ENCODE measurements at places on chromosomes 3 and 15.
A peak's percentile ranks its signal among the peaks of the same experiment; 100 is the strongest.

- DNase-seq, result no peak
These were observed 63.0 kb downstream of the MINAR1 start for GRCh38 chr15:79494963-79495755.

- peak; percentile 92 for DNase-seq
These were observed 53.1 kb downstream of the DNASE1L3 start for GRCh38 chr3:58157700-58158099.

DNA sequence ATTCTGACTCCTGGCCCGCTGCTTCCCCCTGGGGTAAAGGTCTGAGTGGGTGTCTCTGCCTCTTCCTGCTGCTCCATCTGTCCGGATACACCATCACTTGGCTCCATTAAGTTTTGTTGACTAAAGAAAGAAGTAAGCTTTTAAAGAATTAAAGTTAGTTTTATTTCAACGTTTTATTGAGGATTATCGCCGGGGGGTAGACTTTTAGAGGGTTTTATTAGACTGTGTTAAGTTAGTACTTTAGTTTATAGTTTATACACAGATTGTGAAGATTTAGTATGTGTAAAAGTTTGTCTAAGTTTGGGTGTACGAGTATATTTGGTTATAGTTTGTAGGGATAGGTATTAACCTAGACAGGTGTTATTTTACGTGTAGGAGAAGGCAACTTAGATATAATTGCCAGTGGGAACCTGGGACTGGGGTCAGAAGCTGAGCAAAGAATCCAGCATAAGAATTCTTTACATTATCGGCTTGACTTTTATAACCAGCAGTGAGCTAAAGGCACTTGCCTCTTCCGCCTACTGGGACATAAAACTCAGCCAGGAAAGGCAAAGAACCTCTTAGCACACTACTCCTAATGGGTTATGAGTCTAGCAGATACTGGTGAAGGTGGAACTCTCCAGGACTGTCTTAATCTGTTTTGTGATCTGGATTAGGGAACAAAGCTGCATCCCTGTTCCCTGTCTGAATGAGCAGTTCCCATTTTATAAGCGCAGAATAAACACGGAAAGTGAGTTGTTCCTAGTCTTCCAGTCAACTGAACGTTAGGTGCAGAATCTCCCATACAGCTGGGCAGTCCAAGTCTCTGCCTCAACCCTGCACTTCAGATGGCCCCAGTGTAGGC is 131.3 kb downstream of the FAM43A start:
- DNase-seq, result no peak

DNA sequence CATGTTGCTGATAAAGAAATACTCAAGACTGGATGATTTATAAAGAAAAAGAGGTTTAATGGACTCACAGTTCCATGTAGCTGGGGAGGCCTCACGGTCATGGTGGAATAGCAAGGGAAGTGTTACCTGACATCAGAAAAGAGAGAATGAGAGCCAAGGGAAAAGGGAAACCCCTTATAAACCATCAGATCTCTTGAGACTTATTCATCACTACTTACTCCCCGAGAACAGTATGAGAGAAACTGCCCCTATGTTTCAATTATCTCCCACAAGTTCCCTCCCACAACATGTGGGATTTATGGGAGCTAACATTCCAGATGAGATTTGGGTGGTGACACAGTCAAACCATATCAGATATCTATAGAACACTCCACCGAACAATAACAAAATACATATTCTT is 904.6 kb downstream of the PDCD6IP start:
- no peak for DNase-seq

DNA sequence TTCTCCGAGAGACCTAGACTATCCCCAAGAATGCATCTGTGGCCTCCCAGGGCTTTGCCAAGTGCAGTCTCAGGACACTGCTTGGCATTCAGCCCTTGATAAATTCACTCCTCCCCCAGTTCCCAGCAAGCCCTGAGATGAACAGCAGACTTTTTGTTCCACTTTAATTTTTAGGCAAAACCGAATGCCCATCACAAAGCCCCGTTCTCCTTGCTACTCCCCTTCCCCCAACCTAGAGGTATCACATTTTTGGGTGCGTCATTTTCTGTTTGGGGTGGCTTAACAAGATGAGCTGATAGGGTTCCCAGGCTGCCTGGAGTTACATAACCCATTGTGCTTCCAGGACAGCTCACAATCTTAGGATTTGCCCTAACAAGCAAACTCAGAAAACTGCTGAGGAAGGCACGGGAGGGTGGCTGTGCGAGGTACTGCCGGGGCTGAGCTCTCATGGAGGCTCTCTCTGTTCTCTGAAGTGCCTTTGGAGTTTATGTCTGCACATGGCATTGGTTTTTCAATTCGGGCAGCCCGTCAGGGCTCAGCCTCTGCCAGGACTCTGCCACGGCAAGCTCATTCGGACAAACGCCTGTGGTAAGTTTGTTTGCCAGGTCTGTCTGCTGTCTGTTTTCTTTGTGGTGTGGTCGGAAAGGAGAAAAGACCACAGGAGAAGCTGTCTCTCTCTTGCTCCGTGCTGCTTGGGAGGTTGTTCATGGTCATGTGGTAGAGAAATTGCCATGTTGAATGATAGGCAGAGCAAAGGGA is at the start of gene TRAK1:
Gene TRAK1 (plus strand): TSS at position 385 of the 759 bp plus-strand sequence. CDS start 113 bp downstream, at position 498.
- DNase-seq, result no peak

DNA sequence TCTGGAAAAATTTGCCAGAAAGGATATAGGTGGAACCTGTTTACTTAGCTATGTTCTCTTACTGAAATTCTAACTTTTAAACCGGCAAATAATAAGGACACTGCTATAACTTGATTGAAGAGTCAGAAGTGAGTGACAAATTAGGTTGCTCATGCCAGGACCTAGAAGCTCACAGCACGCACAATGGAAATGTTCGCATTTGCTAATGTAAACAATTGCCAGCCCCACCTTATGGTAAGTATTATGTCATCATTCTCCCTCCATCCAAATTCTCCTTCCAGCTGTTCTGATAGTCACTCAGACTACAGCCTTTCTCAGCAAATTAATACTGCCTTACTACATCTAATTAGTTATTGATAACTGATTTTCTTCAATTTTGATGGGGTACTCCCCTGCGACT is 4.8 kb upstream of the STXBP5L start:
- no peak for DNase-seq

DNA sequence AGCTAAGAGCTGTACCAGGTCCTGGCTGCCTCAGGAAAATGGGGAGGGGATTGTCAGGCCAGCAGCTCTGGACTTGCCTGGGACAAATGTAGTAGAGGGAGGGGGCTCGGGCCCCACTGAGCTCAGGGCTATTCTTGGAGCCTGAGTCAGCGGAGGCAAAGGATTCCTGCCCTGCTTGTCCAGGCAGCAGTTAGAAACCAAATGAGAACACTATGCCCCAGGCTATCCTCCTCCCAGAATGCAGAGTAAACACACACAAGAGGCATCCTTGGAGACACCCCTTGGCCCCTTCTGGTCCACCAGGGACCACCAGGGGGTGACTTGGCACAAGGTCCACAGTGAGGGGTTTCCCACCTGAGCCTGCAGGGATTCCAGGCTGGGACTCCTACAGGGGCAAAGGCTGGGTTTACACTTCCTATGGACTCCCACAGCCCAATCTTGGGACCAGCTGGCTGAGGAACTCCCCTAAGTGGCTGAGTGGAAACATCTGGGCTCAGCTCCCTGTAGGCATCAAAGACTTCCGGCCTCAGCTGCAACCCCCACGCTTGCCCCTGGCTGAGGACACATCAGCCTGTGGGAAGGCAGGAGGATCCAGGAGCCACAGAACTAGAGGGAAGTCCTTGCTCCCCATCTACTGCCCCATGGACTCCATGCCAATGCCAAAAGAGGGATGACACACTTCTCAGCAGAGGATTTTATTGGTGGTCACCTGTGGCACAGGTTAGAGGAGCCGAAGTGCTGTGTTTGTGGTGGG is 3.4 kb upstream of the COL7A1 start:
- DNase-seq, result no peak

DNA sequence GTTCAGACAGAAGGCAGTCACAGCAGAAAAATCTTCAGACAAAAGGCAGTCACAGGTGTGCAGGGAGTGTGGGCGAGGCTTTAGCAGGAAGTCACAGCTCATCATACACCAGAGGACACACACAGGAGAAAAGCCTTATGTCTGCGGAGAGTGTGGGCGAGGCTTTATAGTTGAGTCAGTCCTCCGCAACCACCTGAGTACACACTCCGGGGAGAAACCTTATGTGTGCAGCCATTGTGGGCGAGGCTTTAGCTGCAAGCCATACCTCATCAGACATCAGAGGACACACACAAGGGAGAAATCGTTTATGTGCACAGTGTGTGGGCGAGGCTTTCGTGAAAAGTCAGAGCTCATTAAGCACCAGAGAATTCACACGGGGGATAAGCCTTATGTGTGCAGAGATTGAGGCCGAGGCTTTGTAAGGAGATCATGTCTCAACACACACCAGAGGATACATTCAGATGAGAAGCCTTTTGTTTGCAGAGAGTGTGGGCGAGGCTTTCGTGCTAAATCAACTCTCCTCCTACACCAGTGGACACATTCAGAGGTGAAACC is 27.6 kb downstream of the ZNF589 start:
- DNase-seq, result no peak

- DNase-seq, result peak; percentile 86
These were observed 795 bp upstream of the MYNN start for GRCh38 chr3:169772305-169772896.

DNA sequence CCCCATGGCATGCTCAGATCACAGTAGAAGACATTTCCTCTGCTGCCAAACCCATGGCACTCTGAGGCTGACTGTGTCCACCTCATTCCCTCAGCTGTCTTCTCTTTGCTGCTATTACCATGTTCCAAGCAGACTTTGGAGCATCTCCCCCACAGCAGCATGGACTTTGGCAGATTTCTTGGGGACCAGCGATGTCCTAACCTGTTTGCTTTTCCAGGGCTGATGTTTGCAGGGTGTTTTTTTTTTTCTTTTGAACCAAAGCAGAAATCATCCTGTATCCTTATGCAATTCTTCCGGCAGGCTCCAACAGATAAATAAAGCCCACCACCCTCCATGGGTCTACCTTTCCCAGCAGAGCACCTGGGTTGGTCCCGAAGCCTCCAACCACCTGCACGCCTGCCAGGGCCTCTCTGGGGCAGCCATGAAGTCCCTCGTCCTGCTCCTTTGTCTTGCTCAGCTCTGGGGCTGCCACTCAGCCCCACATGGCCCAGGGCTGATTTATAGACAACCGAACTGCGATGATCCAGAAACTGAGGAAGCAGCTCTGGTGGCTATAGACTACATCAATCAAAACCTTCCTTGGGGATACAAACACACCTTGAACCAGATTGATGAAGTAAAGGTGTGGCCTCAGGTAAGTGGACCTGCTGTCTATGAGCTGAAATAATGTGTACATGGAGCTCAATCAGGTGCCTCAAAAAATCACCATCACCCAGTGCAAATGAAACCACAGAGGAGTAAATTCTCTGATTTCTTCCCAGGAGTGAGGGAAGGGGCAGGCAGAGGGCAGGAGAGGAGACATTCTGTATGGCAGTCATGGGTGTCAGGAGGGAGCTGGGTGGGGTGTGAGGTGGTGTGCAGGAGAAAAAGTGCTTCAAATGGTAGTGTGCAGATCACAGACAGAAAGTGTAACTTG is at the start of gene AHSG:
Gene AHSG (plus strand): TSS at position 340 of the 916 bp plus-strand sequence. CDS start 82 bp downstream, at position 422.
- DNase-seq, result no peak

- no peak for DNase-seq
These were observed 419.9 kb downstream of the OCA2 start for GRCh38 chr15:27679203-27679602.

DNA sequence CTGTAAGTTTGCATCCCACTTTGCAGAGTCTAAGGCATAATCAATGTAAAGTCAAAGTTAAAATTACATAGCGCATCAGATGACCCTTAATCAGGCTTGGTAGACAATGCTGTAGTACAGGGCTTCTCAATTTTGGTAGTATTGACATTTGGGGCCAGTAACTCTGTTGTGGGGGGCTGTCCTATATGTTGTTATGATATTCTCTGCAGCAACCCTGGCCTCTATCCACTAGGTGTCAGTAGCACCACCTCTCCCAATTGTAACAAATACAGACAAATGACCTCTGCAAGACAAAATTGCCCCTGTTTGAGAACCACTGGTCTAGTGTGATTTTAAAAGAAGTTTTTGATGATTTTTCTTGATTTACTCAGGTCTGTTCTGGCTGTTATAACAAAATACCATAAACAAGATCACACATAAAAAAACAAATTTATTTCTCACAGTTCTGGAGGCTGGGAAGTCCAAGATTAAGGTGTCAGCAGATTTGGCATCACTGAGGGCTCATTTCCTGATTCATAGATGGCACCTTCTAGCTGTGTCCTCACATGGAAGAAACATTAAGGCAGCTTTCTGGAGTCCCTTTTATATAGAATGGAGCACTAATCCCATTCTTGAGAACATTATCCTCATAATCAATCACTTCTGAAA is 37.6 kb upstream of the SLC9A9 start:
- no peak for DNase-seq

- no peak for DNase-seq
These were observed 59.6 kb downstream of the ITGA11 start for GRCh38 chr15:68372291-68372811.

DNA sequence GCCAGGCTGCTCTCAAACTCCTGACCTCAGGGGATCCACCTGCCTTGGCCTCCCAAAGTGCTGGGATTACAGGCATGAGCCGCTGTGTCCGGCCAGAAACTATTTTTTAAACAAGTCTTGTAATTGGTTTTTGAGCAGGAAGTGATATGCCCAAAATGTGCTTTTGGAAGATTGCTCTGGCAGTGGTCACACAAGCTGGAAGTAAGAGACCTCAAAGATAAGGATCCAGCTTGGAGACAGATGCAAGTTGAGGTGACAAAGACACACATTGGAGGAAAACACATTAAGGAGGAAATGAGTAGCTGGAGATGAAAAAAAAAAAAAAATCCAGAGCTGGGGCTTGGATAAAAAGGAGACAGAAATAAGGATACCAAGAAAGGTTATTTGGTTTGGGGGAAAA is 6.3 kb downstream of the TM4SF18 start:
- no peak for DNase-seq

DNA sequence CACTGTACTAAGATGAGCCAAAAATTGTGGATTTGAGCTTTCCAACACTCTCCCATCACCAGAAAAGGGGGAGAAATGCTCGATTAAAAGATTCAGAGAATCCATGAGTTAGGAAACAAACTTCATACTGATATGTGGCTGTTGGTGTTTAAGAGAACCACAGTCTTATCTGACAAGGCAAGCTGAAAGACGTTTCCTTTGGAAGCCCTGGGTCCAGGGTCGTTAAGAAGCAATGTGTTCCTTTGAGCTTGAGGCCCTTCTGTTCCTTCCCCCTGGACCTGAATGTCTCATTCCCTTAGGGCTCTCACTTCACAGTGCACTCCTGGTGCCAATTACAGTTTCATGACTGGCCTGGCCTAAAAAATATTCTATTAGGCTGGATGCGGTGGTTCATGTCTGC is 524.8 kb upstream of the PPP2R3A start:
- DNase-seq, result no peak

All from NCI-H524 treated with DMSO at 0.1 percent for 48 hours (cell line).